Fibroblast of skin of right quadriceps (primary cell): ENCODE measurements at places on chromosomes 16 and 17.

DNA sequence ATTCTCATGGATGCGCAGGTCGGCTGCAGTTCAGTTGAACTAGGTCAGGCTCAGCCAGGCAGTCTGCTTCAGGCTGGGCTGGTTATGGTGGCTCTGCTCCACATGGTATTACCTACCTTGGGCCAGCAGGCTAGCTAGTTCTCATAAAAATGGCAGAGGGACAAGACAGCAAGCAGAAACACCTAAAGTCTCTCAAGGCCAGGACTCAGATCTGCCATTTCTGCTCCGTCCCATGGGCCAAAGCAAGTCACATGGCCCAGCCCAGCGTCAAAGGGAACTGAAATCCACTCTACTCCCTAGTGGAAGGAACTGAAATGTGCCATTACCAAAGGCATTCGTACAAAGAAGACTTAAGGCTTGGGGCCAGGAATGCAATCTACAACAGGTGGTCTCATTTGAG, 160.0 kb downstream of the TMEM132E start:
- DNase-seq, result no peak

GRCh38 chr16:3027983-3028715, 4.3 kb downstream of the THOC6 start:
- DNase-seq, result peak; percentile 72

DNA sequence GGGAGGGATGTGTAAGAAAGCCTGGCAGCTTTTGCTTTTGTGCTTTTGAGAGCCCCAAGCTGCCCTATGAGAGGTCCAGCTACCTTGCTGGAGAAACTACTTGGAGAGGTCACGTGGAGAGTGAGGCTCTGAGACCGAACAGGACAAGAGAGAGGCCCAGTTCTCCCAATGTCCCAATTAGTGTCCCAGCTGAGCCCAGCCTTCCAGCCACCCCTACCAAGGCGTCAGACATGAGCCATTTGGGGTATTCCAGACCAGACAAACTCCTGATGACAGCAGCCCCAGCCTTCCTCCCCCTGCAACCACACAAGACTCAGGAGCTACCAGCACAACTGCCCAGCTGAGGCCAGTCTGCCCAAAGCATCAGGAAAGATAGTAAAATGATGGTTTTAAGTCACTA, 35.0 kb downstream of the NKD1 start:
- DNase-seq, result no peak

DNA sequence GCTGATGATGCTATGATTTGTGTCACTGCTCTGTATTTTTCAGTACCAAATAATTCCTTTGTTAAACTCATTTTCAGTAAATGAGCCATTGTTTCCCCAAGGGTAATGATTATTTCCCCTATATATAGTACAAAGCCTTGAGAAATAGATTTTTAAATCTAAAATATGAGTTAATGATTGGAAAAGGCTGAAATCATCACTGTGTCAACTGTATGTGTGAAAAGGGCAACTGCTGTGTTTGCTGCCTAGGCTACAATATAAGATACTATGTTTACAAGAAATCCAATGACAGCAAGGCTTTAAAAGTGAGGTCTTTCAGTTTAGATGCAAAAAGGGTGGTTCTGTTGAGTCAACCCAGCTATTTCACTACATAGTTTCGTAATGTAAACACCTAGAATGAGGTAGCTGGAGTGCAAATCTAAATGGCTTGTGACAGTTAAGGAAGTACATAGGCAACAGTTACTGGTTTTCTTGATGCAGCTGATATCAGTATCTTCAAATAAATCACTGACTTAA, 15.3 kb downstream of the NLK start:
- DNase-seq, result peak; percentile 31

DNA sequence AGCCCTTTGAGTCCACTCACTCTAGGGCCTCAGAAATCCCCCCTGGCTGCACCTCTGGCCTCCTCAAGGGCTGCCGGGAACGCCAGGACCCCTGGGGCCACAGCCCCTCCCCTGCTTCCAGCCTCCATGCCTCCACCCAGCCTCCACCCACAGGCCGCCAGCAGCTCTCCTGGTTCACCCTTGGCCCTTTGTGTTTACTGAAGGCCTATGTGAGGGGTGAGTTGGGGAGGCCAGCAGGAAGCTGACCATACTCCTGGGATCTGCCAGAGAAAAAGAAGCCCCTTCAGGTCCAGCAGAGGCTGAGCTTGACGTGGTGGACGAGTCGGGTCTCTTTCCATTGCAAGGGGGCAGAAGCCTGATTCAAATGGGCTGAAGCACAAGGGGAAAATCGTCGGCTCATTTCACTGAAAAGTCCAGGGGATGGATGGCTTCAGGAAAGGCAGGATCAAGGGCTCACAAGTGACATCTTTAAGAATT, 18.3 kb upstream of the ATP2A3 start:
- no peak for DNase-seq

GRCh38 chr16:5044011-5044540, 10.3 kb upstream of the NAGPA start:
- no peak for DNase-seq

GRCh38 chr16:11389631-11390565, 44.6 kb downstream of the RMI2 start:
- DNase-seq, result no peak

DNA sequence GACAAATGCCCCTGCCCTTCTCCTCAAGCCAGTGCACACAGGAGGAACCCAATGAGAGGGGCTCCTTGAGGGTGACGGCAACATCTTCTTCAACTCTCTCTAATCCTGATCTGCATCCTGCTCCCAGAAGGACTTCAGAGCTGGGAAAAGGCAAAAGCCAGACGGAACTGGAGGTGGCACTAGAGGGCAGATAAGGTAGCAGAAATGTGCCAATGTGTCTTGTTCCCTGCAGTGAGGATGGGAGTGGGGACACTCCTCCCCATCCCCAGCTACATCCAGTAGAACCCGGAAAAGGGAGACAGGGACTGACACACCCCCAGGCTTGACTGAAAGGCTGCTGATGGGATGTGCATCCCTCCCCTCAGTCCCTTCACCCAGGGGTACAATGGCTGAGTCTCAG, 28.5 kb downstream of the SRCIN1 start:
- DNase-seq, result no peak

- no peak for DNase-seq
Measured at GRCh38 chr17:3555189-3555796, 2.3 kb downstream of the TRPV3 start.
